ENCODE measurements at places on chromosomes 6 and 20. TPM values are rescaled to one million over a fixed set of nuclear protein-coding genes. Genes with fewer than 3 reads are reported as not detected.

BEND3 gene
- total RNA-seq, result 0.93 TPM

CLVS2 gene
- total RNA-seq, result not detected

CALHM6 gene
- total RNA-seq, result 0.31 TPM

CCHCR1 gene
- 18.9 TPM for total RNA-seq

TGM3 gene
- total RNA-seq, result not detected

COL11A2 gene
- 0.13 TPM for total RNA-seq

TOMM34 gene
- 23.6 TPM for total RNA-seq

ABHD16B gene
- total RNA-seq, result not detected

VSX1 gene
- not detected for total RNA-seq

PRRT1 gene
- 0.50 TPM for total RNA-seq

SLC24A3 gene
- total RNA-seq, result 0.66 TPM

SCUBE3 gene
- 9.2 TPM for total RNA-seq

PARD6B gene
- 0.26 TPM for total RNA-seq

GTSF1L gene
- total RNA-seq, result not detected

DEFB116 gene
- total RNA-seq, result not detected

SLC52A3 gene
- not detected for total RNA-seq

PCIF1 gene
- 7.0 TPM for total RNA-seq

ZNF311 gene
- 1.3 TPM for total RNA-seq

BTBD9 gene
- total RNA-seq, result 12.1 TPM

SFTA2 gene
- not detected for total RNA-seq

UBE2V1 gene
- 58.1 TPM for total RNA-seq

TNFRSF6B gene
- 4.5 TPM for total RNA-seq

SLC35F1 gene
- not detected for total RNA-seq

DNAH8 gene
- under 0.01 TPM for total RNA-seq

MED23 gene
- 23.3 TPM for total RNA-seq

MATN4 gene
- not detected for total RNA-seq
